ENCODE measurements at places on chromosomes 11 and 22. TPM values are rescaled to one million over a fixed set of nuclear protein-coding genes. Genes with fewer than 3 reads are reported as not detected.

The GLYATL2 gene
- not detected for total RNA-seq

DNA sequence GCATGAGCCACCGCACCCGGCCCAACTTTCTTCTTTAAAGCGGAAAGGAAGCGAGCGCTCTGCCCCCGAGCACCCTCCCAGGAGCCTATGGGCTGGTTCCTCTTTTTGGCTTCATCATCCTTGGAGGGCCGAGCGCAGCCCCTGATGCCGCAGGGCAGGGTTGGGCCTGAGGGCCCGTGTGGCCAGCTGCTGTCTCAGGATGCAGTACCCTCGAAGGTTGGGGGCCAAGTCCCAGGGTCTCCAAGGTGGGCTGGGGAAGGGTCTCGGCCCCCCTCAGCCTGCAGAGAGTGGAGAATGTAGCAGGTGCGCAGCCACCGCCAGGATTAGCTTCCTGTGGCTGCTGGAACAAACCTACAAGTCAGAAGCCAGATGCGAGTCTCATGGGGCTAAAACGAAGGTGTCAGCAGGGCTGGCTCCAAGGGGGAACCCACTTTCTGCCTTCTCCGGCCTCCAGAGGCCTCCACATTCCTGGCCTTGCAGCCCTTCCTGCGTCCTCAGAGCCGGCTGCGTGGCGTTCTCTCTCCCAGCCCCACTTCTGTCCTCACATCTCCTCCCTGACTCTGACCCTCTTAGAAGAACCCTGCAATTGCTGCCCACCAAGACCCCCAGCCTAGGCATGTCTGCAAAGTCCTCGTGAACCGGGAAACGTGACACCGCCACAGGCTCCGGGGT lies 2.9 kb downstream of the PANX2 start:
- H3K27me3 ChIP-seq: peaks cover 43% of the 10 kb centered on the region
- peak; percentile 66 for DNase-seq
- H3K36me3 ChIP-seq: no peaks in the 10 kb centered on the region
- H3K4me3 ChIP-seq: no peak overlapping the region

The ISX gene
- not detected for total RNA-seq

The GNAZ gene
- total RNA-seq: 2.4 TPM

The F2 gene
- total RNA-seq: not detected

DNA sequence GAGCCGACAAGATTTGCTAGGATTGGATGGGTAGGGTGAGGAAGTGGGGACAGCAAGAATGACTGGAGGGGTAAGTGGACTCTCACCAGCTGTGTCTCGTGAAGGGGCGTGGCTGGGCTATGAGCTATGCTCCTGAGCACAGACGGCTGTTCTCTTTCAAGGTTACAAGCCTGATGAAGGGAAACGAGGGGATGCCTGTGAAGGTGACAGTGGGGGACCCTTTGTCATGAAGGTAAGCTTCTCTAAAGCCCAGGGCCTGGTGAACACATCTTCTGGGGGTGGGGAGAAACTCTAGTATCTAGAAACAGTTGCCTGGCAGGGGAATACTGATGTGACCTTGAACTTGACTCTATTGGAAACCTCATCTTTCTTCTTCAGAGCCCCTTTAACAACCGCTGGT lies 19.9 kb downstream of the F2 start:
- no peaks in the 10 kb centered on the region for H3K27me3 ChIP-seq
- peaks cover 30% of the 10 kb centered on the region for H3K36me3 ChIP-seq
- H3K4me1 ChIP-seq: no peaks in the 10 kb centered on the region
- no peak for DNase-seq

The CLTCL1 gene
- 6.8 TPM for total RNA-seq

GRCh38 chr11:129598378-129598777 lies 217.3 kb upstream of the TMEM45B start:
- no peak for DNase-seq
- H3K4me3 ChIP-seq: no peak overlapping the region

DNA sequence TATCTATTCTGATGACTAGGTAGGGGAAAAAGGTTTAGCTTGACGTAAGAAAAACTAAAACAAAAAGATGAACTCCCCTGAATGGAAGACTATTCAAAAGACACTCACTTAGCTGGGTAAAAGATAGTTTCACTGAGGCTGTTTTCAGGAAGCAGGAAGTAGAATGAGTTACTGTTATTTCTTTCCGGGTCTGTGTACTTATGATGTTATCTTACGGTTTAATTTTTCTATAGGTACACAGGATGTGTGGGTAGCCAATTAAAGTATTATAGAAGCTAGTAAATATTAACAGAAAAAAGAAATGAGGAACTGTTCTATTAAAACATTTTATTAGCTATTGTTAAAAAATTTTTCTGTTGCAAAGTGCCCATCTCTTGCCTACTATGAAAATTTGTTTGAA lies 45.8 kb upstream of the MMP7 start:
- H3K36me3 ChIP-seq: no peaks in the 10 kb centered on the region
- H3K27ac ChIP-seq: no peak overlapping the region
- no peaks in the 10 kb centered on the region for H3K27me3 ChIP-seq
- no peak for DNase-seq
- H3K4me3 ChIP-seq: no peak overlapping the region

The HEPHL1 gene
- total RNA-seq: not detected

GRCh38 chr11:66311470-66311964 lies 5.3 kb downstream of the CD248 start:
- H3K27me3 ChIP-seq: peaks cover 5% of the 10 kb centered on the region
- peak overlapping the region; percentile 81 for H3K27ac ChIP-seq
- peaks cover 17% of the 10 kb centered on the region for H3K4me1 ChIP-seq

The RNF214 gene
- total RNA-seq: 28.9 TPM

- no peak overlapping the region for H3K4me3 ChIP-seq
- no peaks in the 10 kb centered on the region for H3K36me3 ChIP-seq
- no peak overlapping the region for H3K27ac ChIP-seq
- H3K27me3 ChIP-seq: no peaks in the 10 kb centered on the region
- no peak for DNase-seq
Observed at GRCh38 chr11:44467413-44467812, 98.0 kb upstream of the CD82 start.

GRCh38 chr11:66218846-66219620 lies 49.4 kb upstream of the RAB1B start:
- DNase-seq: no peak
- peaks cover 3% of the 10 kb centered on the region for H3K4me1 ChIP-seq
- H3K27ac ChIP-seq: no peak overlapping the region
- peaks cover 67% of the 10 kb centered on the region for H3K36me3 ChIP-seq
- no peaks in the 10 kb centered on the region for H3K27me3 ChIP-seq

DNA sequence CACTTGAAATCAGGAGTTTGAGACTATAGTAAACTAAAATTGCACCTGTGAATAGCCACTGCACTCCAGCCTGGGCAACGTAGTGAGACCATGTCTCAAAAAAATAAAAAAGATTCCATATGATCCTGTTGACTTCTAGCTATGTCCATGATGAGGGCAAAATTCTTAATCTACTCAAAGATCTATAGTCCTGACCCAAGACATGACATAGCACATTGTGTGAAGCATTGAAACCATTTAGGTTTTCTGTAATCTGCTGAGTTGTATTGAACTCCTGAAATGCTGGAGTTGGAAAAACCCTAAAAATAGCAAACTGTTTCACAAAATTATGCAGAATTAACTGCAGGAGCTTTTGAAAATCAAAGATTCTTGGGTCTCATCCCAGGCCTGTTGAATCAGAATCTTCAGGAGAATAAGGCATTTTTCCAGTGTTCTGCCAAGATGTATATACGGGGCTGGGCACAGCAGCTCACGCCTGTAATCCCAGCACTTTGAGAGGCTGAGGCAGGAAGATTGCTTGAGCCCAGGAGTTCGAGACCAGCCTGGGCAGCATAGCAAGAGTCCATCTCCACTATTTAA lies 29.8 kb upstream of the LDHA start:
- no peaks in the 10 kb centered on the region for H3K4me1 ChIP-seq
- H3K27ac ChIP-seq: no peak overlapping the region
- no peak for DNase-seq
- H3K27me3 ChIP-seq: no peaks in the 10 kb centered on the region
- H3K36me3 ChIP-seq: peaks cover 81% of the 10 kb centered on the region
